ENCODE measurements at places on chromosomes 6 and 20.

GRCh38 chr6:11224252-11224965 lies 8.1 kb downstream of the NEDD9 start:
- no peak for DNase-seq

DNA sequence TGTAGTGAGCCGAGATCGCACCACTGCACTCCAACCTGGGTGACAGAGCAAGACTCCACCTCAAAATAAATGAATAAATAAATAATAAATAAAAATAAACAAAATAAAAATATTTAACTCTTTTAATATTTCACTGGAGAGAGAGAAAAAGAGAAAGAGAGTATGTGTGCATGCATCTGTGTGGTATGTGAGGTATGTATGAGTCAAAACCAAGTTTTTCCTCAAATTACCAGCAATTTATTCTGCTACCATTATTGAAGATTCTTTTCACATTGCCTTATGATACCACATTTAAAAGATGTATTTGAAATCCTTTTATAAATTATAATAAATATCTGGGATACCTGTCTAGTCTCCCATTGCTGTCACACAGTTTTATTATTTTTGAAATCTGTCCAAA lies 122.1 kb downstream of the CD164 start:
- DNase-seq = no peak

GRCh38 chr6:47133230-47134000 lies 91.3 kb upstream of the ADGRF1 start:
- no peak for DNase-seq

- DNase-seq = no peak
Measured at GRCh38 chr6:25062070-25062811, 126.5 kb upstream of the RIPOR2 start.

GRCh38 chr20:19466206-19466928 lies 253.9 kb downstream of the SLC24A3 start:
- no peak for DNase-seq

GRCh38 chr6:12927746-12928145 lies 211.2 kb downstream of the PHACTR1 start:
- DNase-seq = no peak

DNA sequence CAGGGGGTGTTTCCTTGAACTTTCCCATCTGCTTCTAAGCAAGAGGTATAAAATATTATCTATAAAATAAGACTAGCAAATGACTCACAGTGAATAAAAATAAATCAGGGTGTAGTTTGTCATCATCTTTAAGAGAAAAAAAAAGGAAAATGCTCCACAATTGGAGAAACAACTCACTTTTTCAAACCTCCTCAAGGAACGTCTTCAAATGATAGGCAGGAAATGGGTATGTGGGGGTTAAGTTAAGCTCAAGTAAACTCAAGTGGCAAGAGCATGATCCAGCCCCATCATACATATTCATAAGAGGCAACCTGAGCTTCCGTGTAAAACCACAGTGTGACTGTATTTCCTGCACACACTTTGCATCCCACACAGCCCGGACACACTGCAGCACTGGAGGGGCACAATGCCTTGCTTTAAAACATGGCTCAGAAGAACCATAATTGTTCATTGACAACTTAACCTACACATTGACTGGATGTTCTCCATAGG lies 58.5 kb upstream of the CEP85L start:
- DNase-seq = peak; percentile 93

GRCh38 chr20:42379385-42379784 lies 761.2 kb upstream of the CHD6 start:
- no peak for DNase-seq

DNA sequence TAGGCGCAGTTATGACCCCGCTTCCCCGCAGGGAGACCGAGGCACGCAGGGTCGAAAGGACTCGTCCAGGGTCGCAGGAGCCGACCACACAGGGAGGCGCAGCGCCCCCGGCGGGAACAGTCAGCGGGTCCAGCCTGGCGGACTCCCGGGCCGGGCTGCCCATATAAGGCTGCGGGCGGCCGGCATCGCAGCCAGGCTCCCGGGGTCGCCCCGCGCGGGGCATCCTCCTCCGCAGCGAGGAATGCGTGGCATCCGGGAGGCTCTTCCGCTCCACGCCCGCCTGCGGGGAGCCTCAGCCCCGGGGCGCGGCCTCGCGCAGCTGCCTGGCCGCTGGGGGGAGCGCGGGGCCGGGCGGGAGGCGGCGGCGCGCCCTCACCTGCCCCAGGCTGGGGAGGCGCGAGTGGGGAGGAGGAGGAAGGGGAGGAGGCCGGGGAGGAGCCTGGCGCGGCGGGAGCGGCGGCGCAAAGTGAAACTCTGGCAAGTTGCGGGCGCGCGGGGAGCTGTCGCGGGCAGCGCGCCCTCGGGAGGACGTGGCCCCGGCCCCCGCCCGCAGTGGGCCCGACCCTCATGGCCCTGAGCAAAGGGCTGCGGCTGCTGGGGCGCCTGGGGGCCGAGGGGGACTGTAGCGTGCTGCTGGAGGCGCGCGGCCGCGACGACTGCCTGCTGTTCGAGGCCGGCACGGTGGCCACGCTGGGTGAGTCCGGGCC lies at the start of gene SYNJ2:
Gene SYNJ2, plus strand, starts transcription at position 469 of the 707 bp plus-strand sequence. Its CDS starts 99 bp downstream, at position 568.
- DNase-seq = peak; percentile 73

- peak; percentile 49 for DNase-seq
Measured at GRCh38 chr6:109872968-109873545, 105.1 kb upstream of the GPR6 start.

GRCh38 chr6:145483191-145483996 lies 251.9 kb downstream of the EPM2A start:
- no peak for DNase-seq

DNA sequence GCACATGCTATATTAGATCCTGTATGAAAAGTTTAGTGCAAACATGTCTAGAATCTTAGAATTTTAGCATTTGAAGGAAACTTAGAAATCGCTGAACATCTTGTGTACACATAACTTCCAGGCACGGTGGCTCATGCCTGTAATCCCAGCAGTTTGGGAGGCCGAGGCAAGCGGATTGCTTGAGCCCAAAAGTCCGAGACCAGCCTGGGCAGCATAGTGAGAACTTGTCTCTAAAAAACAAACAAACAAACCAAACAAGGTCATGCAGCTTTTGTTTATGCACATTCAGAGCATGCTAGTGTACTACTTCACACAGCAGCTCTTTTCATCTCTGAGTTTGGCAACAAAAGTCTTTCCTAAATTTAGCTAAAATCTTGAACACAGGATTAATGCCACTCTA lies 32.2 kb downstream of the CLVS2 start:
- no peak for DNase-seq

DNA sequence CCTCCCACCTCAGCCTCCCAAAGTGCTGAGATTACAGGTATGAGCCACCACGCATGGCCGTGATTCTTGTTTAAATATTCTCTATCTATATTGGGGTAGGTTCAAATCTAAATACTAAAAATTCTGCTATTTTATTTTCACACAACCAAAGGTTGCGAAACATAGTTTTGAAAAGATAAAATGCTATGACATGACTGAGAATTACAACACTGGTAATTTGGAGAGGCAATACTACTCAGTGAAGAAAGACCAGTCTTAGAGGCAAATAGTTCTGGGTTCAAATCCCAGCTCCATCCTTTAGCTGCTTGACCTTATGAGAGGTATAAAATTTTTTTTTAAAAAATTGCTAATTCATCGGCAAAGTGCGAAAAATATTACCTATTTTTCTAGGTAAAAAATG lies 137.0 kb upstream of the PREP start:
- no peak for DNase-seq

DNA sequence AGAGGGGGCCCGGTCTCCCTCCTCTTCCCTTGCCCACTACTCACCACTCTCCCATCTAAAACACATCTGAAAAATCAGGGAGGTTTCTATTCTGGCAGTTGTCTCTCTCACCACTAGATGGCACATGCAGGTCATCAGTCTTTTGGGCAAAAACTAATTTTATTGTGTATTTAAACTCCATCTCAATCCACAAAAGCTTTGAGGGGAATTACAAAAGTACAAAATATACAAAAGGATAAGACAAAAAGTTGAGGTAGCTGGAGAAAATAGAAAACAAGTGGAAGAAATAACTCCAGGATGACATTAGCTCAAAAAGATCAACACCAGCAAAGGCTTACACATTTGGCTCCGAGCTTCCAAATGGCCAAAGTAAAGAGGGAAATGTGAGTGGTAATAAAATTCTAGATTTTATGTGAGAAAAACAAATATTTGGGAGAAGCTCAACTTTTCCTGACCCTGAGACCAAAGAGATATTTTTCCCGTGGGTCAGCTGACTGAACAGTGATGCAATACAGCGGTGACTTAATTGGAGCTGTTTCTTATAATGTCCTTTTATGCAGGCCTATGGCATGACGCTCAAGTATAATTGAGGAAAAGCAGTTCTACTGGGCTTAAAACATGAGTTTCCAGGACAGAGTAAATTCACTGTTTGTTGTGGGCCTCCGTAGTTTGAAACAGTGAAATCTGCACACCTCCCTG lies 79.8 kb upstream of the CHD6 start:
- DNase-seq = peak; percentile 82

- no peak for DNase-seq
Measured at GRCh38 chr20:41086402-41087324, 50.7 kb upstream of the PLCG1 start.

GRCh38 chr6:164982389-164982788 lies 327.0 kb downstream of the C6orf118 start:
- no peak for DNase-seq

- DNase-seq = no peak
Measured at GRCh38 chr6:136338486-136338885, 48.8 kb upstream of the BCLAF1 start.

DNA sequence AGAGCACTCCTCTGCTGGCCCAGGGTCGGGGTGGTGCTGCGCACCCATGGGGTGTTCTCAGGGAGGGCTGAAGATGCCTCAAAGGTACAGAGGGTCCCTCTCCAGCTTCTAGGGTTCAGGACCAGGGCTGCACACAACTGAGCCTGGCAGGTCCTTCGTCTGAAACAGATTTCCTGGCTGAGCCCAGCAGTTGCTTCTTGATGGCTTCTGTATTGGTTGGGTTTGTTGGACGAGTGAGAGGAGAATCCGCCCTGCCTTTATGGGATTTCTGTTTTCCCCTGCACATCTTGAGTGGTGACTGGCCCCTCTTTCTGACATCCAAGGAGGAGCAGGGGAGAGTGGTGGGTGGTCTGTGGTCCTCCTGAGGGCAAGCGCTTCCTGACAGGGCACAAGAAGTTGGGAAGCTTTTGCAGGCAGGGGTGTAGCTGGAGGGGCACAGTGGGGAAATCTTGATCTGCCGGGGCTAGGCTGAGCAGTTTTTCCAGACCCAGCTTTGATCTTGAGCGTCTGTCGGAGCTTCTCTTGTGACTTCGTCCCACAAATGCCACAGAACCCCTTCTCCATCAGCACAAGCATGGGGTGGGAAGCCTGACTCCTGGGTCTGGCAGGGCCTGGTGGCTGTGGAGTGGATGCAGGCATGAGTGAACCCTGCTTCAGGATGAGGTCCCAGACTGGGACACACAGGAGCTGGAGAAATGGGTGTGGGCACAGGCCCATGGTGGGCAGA lies 116.5 kb downstream of the SYNDIG1 start:
- DNase-seq = no peak

- no peak for DNase-seq
Measured at GRCh38 chr6:37680668-37681067, 17.0 kb downstream of the MDGA1 start.

DNA sequence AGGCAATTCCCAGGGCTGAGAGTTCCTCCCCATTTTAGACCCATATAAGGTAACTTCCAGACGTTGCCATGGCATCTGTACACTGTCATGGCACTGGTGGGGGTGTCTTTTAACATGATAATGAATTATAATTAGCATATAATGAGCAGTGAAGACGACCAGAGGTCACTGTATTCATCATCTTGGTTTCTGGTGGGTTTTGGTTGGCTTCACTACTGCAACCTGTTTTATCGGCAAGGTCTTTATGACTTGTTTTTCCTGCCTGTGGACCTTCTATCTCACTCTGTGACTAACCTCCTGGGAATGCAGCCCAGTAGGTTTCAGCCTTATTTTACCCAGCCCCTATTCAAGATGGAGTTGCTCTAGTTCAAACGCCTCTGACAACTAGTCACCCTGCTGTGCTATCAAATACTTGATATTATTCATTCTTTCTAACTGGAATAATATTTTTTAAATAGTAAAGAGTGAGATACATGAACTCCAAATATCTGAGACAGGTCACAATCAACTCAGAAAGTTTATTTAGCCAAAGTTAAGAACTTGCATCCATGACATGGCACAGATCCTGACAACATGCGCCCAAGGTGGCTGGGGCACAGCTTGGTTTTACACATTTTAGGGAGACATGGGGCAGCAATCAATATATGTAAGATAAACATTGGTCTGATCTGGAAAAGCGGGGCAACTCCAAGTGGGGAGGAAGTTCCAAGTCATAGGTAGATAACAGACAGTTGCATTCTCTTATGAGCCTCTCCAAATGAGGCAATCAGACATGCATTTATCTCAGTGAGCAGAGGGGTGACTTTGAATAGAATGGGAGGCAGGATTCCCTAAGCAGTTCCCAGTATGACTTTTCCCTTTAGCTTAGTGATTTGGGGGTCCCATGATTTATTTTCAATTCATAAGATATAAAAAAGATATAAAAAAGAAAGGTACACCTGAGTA lies 1.2 kb upstream of the UFL1 start:
- DNase-seq = no peak
